Articular chondrocyte of knee joint (primary cell): ENCODE measurements at places on chromosomes 13 and 19. TPM values are rescaled to one million over a fixed set of nuclear protein-coding genes. Genes with fewer than 3 reads are reported as not detected.

Gene PGLYRP2
- total RNA-seq = not detected in 2 replicates

Gene KLK5
- total RNA-seq = not detected in 2 replicates

Gene RFPL4A
- not detected in 2 replicates for total RNA-seq

Gene CEACAM20
- total RNA-seq = not detected in 2 replicates

Gene NDFIP2
- 71.1 and 76.0 TPM in 2 replicates for total RNA-seq

Gene LIM2
- not detected in 2 replicates for total RNA-seq

Gene ZNF560
- total RNA-seq = 0.39 and 1.4 TPM in 2 replicates

Gene CEACAM16
- total RNA-seq = not detected in 2 replicates

Gene OSCAR
- 0.11 and 0.39 TPM in 2 replicates for total RNA-seq

Gene HSH2D
- total RNA-seq = not detected in 2 replicates

Gene LGI4
- total RNA-seq = not detected in 2 replicates

Gene SYNE4
- total RNA-seq = 0.13 TPM in 1 of 2 replicates, not detected in the other

Gene VAV1
- not detected in 2 replicates for total RNA-seq

Gene GALP
- not detected in 2 replicates for total RNA-seq

Gene CATSPERD
- total RNA-seq = not detected in 2 replicates

Gene FLT3LG
- 5.0 and 5.2 TPM in 2 replicates for total RNA-seq

Gene ELAVL3
- not detected in 2 replicates for total RNA-seq
